Tongue (tissue), 3 donors: ENCODE measurements at places on chromosomes 7 and 10. TPM values are rescaled to one million over a fixed set of nuclear protein-coding genes. Genes with fewer than 3 reads are reported as not detected.

- DNase-seq = no peak
These were observed 290.9 kb upstream of the SP8 start for GRCh38 chr7:21077602-21078001.

SPOCK2 gene
- total RNA-seq = 8.3 TPM

MMD2 gene
- total RNA-seq = not detected

DNA sequence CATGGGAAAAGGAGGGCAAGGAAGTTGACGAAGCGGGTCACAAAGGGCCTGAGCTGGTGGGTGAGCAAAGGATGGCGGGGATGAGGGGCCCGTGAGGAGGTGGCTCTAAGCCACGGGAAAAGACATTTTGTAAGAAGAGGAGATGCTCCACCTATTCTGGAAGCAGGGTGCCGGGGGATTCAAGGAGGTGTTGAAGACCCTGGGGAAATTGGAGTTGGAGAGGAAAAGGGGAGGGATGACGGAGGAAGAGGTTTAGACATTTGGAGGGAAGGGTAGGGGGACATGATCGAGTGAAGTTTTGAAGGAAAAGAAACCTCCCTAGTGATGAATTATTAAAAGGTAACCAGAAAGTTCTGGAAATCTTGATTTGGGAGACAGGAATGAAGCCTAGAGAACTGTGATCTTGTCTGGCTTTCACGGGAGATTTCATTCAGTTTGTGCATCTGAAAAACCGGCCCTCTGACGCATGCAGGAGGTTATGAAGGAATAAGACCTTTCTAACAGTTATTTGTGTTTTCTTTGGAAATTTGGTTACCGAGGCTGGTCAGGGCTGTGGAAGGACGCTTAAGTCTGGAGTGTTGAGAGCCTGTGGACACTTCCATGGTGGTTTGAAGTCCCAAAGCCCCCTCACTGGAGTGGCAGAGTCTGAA is 1.4 kb downstream of the SMO start:
- DNase-seq = no peak

CFTR gene
- 1.3 TPM for total RNA-seq

GATA3 gene
- not detected for total RNA-seq

HHEX gene
- total RNA-seq = 4.6 TPM

CPA2 gene
- not detected for total RNA-seq

DNA sequence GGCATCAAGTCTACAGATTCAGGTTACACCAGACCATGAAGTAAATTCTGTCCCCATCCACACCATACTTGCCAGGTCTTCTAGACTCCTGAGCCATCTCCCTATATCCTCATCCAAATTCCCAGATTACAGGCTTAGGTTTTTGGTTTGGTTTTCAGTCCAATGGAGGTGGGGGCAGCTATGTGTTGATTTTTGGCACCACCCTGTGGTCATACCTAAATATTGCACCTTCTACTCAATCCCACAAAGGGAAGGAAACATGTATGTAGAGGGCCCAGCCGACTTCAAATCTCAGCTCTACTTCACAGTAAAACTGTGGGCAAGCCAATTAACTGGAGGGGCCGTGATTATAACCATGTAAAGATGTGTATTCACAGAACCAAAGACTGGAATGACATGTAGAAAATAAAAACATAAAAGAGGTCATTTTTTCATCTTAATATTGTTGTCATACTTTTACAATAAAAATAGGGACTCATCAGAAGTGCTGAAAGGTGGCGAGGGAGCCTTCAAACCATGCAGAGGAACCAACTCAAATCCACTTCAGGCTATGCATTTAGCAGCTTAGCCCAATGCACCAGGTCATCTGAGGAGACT is 19.8 kb downstream of the ERCC6 start:
- DNase-seq = peak; percentile 77

- DNase-seq = peak; percentile 19
These were observed 73.4 kb upstream of the LAMB4 start for GRCh38 chr7:108203537-108203936.

DNA sequence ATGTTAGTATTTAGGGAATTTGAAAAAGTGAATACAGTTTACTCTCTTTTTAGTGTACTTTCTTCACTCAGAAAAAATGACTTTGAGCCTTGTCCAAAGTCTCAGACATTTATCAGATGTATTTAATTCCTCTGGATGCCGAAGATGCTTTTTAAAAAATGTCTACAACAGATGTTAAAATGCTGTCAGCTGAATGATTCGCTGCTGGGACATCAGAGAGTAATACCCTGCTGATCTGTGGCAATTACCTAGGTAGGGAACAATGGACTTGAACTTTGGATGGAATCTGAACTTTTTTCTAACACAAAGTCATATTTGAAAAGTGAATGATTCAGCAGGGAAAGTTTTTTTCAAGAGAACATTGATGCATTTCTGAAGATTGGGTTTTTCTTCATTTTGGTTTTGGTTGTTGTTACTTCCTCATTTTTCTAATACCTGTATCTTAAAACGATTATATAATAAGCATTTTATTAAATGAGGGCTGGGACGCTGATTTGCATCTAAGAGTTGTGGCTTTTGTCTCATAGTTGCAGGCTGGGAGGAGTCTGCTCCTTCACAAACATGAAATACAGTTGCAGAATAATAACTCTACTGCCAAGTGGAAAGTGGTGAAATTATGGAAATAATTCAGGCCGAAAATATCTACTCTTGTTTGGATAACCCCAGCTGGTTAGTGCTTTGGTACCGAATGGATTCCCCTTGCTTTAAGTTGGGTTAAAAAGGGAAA is 98.0 kb downstream of the SPAG6 start:
- DNase-seq = no peak

- DNase-seq = peak; percentile 14
These were observed 17.3 kb upstream of the CSGALNACT2 start for GRCh38 chr10:43120929-43121314.

MEST gene
- 951 TPM for total RNA-seq

PRF1 gene
- 0.62 TPM for total RNA-seq

RBM28 gene
- total RNA-seq = 28.1 TPM

GRCh38 chr10:117532451-117533107 is 10.0 kb upstream of the EMX2 start:
- no peak for DNase-seq

HPS1 gene
- 12.0 TPM for total RNA-seq

DNA sequence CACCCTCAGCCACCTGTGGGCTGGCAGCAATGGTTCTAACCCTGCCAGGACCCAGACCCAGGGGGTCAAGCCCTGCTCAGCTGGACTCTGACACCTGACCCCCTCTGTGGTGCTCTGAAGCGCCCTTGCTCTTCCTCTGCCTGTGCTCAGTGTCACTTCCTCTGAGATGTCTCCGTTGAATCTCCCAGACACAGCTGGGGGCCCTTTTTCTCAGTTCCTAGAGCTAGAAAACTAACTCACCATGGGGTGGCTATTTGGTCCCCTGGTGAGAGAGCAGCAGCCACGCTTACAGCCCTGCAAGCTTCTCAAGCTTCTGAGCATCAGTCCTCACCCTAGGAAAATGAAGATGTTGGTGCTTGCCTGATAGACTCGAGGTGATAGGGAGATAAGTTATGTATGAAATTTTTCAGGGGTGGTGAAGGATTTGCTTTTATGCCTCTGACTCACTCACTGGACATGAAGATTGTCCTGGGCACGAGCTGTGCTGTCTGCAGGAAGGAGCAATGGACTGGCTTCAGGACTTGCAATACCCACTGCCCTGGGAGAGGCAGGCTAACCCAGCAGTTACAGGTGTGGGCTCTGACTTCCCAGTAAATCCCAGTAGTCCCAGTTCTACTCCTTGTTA is 29.6 kb downstream of the COL13A1 start:
- DNase-seq = no peak

TPK1 gene
- total RNA-seq = 4.3 TPM

DNA sequence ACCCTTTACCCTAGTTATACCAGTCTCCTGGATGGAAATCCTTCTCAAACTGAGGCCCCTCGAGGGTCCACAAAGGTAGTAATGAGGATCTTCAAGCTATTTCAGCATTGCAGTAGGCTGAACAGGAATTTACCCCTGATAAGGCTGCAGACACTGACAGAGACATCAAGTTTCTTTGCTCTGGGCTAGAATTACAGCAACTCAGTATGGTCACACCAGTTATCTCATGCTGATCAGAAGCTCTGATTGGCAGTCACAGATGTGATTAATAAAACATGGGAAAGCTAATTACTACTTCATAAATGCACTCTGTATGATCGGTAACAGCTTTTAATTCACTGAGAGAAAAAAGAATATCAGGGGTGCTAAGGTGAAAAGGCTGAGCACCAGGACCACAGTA is 30.6 kb downstream of the FAM204A start:
- DNase-seq = no peak

DNA sequence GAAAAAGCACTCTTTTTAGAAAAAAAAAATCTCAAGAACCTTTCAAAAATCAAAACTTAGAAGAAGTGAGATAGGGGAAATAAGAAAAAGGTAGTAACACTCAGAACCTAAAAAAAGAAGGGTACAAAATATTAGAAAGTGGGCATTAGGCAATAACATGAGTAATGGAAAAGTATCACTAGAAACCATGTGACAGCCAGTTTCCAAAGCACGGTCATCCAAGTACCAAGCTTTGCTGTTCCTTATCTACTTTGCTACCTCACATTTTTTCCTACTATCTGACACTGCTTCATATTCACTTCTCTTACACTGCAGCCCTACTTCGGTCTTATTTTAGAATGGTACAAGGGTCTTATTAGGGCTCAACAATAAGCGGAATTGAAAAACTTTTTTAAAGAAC is 30.3 kb downstream of the IMMP2L start:
- no peak for DNase-seq

CC2D2B gene
- total RNA-seq = 2.2 TPM

NPC1L1 gene
- total RNA-seq = not detected

BTBD16 gene
- total RNA-seq = 0.41 TPM

- peak; percentile 39 for DNase-seq
These were observed 45.4 kb upstream of the GDF10 start for GRCh38 chr10:47254611-47255010.

- no peak for DNase-seq
These were observed 414.2 kb upstream of the PODXL start for GRCh38 chr7:131970602-131971001.

- no peak for DNase-seq
These were observed 13.1 kb downstream of the DDC start for GRCh38 chr7:50552139-50552538.

- DNase-seq = no peak
These were observed 55.4 kb upstream of the IGFBP3 start for GRCh38 chr7:45976485-45976856.

GRCh38 chr7:105448181-105448580 is 59.5 kb upstream of the SRPK2 start:
- no peak for DNase-seq

DNA sequence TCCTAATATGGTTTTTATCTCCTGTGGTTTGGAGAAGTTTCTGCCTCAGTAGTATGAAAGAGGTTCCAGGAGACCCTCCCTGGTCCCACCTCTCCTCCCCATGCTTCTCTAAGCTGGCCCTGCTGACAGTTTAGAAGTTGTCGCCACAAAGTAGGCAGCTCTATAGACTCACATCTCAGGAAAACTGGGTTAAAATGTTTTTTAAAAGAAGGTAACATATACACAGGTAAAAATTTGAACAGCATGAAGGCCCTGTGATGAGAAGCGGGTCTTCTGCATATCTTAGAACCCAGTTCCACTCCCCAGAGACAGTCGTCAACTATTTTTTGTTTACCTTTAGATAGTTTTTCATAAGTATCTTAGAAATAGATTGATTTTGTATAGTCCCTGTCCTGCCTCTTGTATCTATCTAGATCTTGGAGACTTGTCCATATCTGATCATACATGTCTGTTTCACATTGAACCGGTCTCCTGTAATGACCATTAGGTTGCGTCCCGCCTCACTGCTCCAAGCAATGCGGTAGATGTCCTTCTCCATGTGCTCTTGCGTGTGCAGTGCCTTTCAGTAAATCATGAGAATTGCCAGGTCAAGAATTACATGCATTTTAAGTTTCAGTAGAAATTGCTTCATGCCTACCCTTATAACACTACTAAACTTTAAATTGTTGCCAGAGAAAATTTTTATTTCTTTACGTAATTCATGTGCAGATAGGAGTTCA is 2.2 kb downstream of the DUSP5 start:
- DNase-seq = no peak

DNA sequence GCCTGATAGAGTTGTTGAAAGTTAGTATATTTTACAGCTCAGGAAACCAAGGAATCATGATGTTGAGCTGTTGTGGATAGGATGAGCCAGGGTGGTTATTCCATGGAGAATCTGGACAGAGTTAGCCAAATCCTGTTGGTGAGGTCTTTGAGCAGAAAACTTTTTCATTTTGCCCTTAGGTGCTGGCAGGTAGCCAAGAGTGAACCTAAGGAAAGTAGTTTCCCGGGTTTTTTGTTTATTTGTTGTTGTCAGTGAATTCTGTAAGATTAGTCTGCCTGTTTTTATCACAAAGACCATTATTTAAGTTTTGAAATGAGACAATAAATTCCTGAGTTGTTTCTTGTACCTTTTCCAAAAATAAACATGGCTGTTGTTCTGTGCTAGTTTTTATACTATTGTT is 61.0 kb downstream of the GALNT11 start:
- DNase-seq = no peak

DNA sequence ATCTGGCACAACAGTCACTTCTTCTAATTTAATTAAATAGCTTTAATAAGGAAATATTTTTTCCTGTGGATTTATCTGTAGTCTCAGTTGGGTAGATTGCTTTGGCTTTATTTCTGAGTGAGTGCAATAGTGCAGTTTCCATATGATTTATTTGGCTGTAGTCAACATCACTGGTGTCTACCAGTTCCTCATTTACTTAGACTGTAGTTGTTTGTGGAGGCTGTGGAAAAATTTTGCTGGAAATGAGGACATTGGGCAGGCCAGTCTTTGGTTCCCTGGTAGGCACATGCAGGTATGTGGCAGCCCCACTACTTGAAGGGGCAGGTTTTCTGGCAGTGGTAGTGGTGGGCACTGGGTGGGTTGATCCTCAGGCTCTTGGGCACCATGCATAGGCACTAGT is 15.5 kb downstream of the TAS2R40 start:
- DNase-seq = no peak
